Esophagus squamous epithelium (tissue), 5 donors: ENCODE measurements at places on chromosomes 4 and X.

- H3K36me3 ChIP-seq = no peaks in the 10 kb centered on the region
- no peaks in the 10 kb centered on the region for H3K4me1 ChIP-seq
- DNase-seq = no peak
- H3K4me3 ChIP-seq = no peak overlapping the region
- H3K27me3 ChIP-seq = no peaks in the 10 kb centered on the region
Observed at GRCh38 chr4:162645381-162645780, 481.6 kb upstream of the FSTL5 start.

DNA sequence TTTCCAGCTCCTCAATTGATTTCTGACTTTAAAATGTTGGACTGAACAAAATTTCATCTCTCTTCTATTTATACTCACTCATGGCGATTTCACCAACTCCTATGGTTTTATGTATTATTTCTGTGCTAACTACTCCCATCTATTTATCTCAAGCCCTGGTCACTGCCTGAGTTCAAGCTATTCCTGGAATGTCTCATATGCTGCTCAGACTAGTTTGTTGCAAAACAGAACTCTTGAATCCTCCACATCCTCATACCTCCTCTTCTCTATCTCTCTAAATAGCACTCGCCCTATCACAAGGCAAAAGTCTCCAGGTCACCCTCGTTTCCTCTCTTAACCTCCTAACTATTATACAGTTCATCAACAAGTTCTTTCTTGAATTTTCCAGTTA lies 19.0 kb upstream of the DDX60 start:
- no peak overlapping the region for H3K4me3 ChIP-seq
- no peaks in the 10 kb centered on the region for H3K36me3 ChIP-seq
- no peak for DNase-seq
- H3K27ac ChIP-seq = no peak overlapping the region
- H3K4me1 ChIP-seq = no peaks in the 10 kb centered on the region

DNA sequence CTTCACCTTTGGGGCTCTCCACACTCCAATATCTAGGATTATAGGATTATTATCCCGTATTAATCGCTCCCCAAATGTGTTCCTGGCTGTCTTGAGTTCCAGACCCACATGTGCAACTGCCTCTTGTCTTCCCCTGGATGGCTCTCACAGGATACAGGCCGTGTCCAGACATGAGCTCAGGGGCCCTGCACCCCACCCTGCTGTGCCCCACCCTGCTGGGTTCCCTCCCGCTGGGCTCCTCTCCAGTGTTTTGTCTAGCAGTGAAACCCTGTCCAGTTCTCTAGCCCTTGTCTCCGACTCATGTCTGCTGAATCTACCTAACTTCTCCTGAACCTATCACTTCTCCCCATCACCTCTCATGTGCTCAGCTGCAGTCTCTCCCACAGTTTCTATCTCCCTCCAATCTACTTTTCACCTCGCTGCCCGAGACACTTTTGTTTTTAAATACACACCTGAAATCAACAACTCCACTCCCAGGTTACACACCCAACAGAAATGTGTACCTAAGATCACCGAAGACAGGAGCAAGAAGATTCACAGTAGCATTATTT lies 2.0 kb downstream of the RNF212 start:
- H3K27ac ChIP-seq = no peak overlapping the region
- H3K27me3 ChIP-seq = no peaks in the 10 kb centered on the region
- peaks cover 34% of the 10 kb centered on the region for H3K4me1 ChIP-seq
- no peak for DNase-seq
- no peak overlapping the region for H3K4me3 ChIP-seq
- no peaks in the 10 kb centered on the region for H3K36me3 ChIP-seq

DNA sequence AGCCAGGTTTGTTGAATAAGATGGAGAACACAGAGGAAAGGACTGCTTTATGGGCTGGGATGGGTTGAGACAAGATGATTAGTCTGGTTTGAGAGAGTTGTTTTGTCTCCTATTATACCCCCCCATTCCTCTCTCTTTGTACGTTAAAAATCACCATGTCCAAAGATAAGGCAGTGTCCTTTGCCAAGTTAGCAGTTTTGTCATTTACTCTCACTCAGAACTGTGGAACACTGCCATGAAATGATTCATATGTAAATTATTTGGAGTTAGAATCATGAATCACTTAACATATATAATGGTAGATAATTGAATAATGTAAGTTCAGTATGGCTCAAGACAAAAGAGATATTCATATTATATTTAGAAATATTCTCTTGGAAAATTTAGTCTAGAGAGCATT lies 151.3 kb downstream of the DCLK2 start:
- no peaks in the 10 kb centered on the region for H3K4me1 ChIP-seq
- no peak overlapping the region for H3K27ac ChIP-seq
- no peaks in the 10 kb centered on the region for H3K27me3 ChIP-seq
- no peak for DNase-seq
- H3K36me3 ChIP-seq = peaks cover 13% of the 10 kb centered on the region
- no peak overlapping the region for H3K4me3 ChIP-seq

DNA sequence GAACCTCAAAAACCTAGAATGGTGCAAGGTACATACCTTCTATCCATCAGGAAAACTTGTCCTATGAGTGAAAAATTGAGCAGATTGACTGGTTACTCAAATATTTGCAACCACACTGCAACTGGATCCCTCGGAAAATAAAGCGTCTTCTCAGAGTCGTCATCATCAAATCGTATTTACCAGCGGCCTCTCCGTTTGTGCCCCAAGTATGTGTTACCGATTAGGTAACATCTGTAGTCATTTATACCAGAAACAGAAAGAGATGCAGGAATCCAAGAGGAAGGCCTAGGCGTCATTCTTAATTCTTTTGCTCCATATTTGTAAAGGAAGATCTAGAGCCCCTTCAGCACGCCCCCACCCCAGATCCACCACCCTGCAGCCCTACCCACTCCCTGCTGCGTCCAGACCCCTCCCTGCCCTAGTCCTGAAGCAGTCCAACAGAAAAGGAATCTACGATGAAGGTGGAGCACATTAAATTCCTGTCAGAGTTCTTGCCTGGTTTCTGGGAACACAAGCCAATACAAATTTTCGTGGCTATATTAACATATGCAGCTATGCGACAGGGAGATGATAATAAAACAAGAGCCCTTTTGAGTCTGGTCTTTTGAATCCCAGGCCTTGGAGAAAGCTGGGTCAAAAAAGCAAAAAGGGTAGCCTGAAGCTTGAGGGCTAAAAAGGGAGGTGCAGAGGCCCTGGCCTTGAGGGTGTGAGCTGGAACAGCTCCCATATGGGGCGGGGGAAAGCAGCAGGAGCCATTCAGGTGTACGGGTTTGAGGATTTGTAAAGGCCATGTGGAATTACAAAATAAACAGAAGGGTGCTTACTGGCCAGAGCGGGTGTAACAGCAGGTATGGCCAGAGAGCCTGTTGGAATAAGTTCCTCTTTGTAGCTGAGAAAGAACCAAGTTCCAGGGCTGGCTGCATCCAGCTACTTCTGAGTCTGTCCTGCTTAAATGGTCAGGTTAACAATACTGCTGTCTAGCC lies 77.0 kb downstream of the ZNF827 start:
- peaks cover 8% of the 10 kb centered on the region for H3K36me3 ChIP-seq
- H3K27me3 ChIP-seq = no peaks in the 10 kb centered on the region
- H3K4me3 ChIP-seq = no peak overlapping the region

DNA sequence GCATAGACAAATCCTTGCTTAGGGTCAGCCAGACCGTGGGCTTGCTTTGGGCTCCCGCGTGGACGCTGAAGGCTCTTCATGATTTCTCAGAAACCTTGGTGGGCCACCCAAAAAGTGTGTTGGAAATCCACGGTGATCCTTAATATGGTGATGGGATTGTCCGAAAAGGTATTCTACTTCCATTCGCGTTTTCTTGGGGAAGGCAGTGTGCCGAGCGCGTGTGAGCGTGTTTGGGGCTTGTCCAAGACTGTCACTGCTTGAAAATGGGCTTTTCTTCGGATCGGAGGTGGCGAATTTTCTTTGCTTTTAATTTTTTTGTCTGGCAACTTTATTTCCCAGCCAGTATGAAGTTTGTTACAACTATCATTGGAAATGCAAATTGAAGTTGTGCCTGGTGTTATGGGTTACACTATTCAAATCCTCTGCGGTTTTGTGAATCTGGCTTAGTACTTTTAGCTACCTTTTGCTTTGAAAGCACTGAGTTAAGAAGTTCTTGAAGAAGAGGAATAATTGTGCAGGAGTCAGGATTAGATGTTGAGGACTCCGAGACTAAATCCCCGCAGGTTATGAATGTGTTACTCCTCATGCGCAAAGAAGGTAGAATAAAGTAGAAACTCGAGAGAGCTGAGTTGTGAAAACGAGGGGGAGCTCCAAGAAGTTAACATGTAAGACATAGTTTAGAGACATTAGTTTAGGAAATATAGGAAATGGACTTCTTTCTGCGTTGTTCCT lies 3.2 kb downstream of the SPRY1 start:
- no peak for DNase-seq
- H3K36me3 ChIP-seq = peaks cover 32% of the 10 kb centered on the region
- peak overlapping the region; percentile 97 for H3K27ac ChIP-seq
- H3K4me1 ChIP-seq = peaks cover 53% of the 10 kb centered on the region
- H3K4me3 ChIP-seq = peak overlapping the region; percentile 90

DNA sequence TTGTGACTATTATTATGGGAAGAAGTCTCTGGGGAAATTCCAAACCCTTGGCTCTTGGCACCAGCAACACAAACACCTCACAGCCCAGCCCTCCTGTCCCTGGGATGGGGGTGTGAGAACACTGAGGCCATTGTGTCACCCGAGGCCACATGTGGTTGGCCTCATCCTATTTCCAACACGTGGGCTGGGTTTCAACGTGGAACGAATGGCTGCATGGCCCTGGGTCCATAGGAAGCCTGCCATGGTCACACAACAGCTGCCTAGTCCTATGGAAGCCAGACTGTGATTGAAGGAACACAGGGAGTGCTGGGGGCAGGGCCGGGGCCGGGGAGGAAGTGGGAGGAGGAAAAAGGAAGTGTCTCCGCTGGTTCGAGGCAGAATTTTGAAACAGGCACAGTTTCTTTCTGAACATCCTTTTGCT lies 10.0 kb downstream of the CLCN4 start:
- no peak for DNase-seq
- no peak overlapping the region for H3K27ac ChIP-seq
- no peaks in the 10 kb centered on the region for H3K27me3 ChIP-seq
- no peak overlapping the region for H3K4me3 ChIP-seq
- no peaks in the 10 kb centered on the region for H3K36me3 ChIP-seq

- no peak overlapping the region for H3K4me3 ChIP-seq
- H3K36me3 ChIP-seq = no peaks in the 10 kb centered on the region
- peaks cover 46% of the 10 kb centered on the region for H3K4me1 ChIP-seq
- DNase-seq = no peak
Observed at GRCh38 chr4:109985993-109986974, 73.6 kb downstream of the EGF start.

GRCh38 chr4:70704215-70704930 lies 16.0 kb downstream of the UTP3 start:
- peaks cover 16% of the 10 kb centered on the region for H3K4me1 ChIP-seq
- H3K4me3 ChIP-seq = peak overlapping the region; percentile 79
- H3K36me3 ChIP-seq = no peaks in the 10 kb centered on the region
- peak overlapping the region; percentile 98 for H3K27ac ChIP-seq
- H3K27me3 ChIP-seq = no peaks in the 10 kb centered on the region

DNA sequence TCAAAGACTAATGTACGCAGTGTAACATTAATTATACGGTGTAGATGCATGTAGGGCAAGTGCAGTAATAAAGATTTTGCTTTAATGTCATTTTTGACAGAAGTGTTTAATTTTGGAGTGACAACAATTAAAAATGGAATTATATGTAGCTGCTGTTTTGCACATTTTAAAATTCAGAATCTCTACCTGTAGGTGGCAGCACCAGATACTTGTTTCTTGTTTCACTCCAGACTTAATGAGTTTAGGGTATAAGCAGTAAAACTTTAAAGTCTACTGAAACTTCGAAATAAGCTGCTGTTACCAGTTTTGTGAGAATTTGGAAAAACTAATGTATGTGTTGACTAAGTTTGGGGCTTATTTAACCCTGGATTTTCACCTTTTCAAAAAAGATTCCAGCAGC lies 144.9 kb downstream of the POLA1 start:
- H3K27me3 ChIP-seq = no peaks in the 10 kb centered on the region
- no peaks in the 10 kb centered on the region for H3K36me3 ChIP-seq
- DNase-seq = no peak
- no peak overlapping the region for H3K4me3 ChIP-seq

- H3K4me1 ChIP-seq = no peaks in the 10 kb centered on the region
- H3K27me3 ChIP-seq = no peaks in the 10 kb centered on the region
- no peak for DNase-seq
Observed at GRCh38 chrX:28303486-28303885, 283.8 kb upstream of the IL1RAPL1 start.

DNA sequence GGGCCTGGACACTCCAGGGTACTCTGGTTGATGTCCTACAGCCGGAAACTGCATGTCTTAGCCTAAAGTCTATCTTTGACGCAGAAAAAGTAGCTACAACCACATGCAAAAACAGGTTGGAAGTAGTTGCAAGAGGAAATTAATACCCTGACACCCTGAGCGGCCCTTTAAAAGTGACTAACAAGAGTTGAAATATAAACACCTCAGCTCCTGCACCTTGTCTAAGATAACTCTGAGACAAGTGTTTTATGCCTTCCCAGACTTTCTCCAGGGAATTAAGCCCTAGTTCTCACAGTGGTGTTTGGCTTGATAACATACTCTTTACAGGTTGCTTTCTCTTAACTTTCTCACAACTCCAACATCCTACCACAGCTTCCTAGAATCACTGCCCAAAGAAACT lies 943.1 kb downstream of the DMD start:
- H3K4me1 ChIP-seq = no peaks in the 10 kb centered on the region
- DNase-seq = no peak
- no peak overlapping the region for H3K27ac ChIP-seq
- H3K27me3 ChIP-seq = no peaks in the 10 kb centered on the region
- no peaks in the 10 kb centered on the region for H3K36me3 ChIP-seq
- no peak overlapping the region for H3K4me3 ChIP-seq

- H3K27ac ChIP-seq = no peak overlapping the region
- H3K4me1 ChIP-seq = no peaks in the 10 kb centered on the region
- H3K36me3 ChIP-seq = no peaks in the 10 kb centered on the region
- no peak for DNase-seq
- no peaks in the 10 kb centered on the region for H3K27me3 ChIP-seq
Observed at GRCh38 chrX:107526141-107526540, 76.7 kb downstream of the FRMPD3 start.

GRCh38 chr4:109559625-109559982 lies 442 bp upstream of the MCUB start:
- H3K36me3 ChIP-seq = no peaks in the 10 kb centered on the region
- no peaks in the 10 kb centered on the region for H3K27me3 ChIP-seq
- H3K27ac ChIP-seq = peak overlapping the region; percentile 97

DNA sequence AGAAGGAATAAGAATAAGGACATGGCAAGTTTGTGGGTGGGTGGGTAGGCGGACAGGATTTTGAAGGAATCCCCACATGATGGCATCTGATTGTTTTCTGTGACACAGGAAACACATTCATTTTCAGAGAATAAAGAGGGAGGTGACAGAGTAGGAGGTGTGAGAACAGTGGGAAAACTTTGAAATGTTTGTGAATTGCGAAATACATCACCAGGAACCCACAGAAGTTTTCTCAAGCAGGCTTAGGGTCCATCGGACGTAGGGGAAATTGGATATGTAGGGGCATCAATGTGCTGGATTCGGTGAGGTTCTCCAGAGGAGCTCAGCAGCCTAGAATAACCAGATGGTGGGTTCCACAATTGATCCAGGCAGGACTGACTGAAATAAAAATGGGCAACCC lies 171.6 kb downstream of the GLRA2 start:
- H3K27me3 ChIP-seq = no peaks in the 10 kb centered on the region
- H3K36me3 ChIP-seq = no peaks in the 10 kb centered on the region
- no peak overlapping the region for H3K4me3 ChIP-seq
- no peaks in the 10 kb centered on the region for H3K4me1 ChIP-seq
- H3K27ac ChIP-seq = no peak overlapping the region
